ENCODE measurements at places on chromosomes 7 and 10.

DNA sequence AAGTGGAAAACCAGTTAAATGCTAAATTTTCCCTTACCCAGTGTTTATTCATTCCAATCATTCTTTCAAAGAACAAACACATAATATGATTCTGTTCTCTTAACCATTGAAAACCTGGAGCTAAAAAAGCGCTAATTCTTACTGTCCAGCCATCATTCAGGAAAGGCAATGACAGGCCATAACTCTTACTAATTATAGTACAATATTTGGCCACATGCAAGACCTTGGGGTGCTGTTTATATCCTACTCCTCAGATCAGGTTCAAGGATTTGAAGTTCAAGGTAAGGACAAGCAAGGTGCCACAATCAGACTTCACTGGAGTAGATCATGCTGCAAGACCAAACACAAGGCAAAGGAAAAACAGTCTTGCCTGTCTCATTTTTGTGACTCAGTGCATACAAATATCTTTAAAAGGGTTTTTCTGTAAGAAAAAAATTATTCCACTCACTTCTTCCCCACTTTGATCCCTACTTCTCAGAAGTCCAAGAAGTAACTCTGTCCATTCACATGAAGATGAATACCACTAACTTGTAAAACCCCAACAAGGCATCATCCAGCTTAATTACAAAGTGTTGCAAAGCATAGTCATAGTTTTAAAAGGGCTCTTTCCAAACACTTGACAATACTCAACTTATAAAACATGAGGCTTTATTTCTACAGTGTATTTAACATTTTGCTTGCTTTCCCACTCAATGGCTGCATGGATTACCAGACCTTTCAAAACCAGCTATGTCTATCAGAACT is 153.0 kb downstream of the DOCK4 start:
- DNase-seq = no peak

DNA sequence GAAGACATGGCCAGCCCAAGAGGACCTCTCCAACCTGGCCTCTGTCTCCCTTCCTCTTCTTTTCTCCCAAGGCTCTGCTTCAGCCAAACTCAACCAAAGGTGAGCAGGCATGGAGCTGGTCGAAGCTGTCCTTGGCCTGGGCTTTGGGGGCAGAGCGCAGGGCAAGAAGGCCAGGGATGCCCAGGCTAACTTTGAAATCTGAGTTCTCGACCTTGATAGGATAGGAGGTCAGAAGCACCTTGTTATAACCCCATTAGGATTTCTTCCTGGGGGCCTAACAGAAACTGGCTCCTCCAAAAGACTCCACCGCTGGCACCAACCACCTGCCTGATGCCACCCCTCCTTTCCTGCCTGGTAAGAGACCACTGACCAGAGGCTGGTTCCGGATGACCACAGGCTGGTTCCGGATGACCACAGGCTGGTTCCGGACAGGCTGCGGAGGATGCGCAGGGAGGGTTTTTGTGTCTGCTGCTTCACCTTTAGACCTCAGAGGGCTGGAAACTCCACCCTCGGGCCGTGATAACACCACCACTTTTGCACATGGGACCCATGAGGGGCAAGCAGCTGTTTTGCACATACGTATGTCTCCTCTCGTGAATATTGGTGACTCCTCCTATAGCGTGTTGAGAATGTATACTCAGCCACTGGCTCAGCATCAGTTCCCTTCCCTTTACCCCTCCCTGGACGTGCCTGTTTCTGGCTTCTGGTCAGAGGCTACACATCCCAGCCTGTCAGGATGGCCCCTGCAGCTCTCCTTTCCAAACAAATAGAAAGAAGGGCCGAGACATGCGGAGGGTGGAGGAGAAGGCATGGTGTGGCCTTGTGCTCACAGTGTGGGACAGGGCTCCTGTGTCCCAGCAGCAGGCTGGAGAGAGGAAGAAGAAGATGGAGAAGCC is 140.1 kb downstream of the DNAJB6 start:
- no peak for DNase-seq

- no peak for DNase-seq
Measured at GRCh38 chr7:158373476-158374133, 214.0 kb downstream of the PTPRN2 start.

DNA sequence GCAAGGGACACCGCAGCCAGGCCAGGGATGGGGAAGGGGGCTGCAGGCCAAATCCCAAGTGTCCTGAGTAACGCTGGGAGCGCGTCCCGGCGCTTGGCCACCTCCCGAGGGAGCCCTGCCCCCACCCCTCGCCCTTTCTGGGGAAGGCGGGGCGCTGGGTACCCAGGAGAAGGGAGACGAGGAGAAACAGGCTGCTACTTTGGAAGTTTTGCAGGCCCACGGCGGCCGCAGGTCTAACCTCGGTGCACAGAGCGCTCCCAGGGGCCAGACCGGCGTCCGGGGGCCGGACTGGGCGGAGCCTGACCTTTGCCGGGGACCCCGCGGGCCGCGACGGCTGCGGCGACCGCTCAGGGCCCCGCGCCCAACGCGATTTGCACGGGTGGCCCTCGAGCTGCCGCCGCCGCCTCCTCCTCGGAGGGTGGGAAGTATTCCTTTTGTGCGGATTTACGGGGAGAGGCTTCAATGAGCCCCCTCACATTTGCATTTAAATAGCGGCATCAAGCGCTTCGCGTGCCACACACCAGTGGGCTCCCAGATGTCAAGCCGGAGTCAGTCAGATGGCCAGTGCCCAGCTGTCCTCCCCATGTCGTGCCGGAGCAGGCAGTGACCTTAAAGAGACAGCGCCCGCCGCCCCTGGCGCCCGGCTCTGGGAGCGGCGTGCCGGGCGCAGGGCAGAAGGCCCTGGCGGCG is 3.0 kb upstream of the EBF3 start:
- no peak for DNase-seq

DNA sequence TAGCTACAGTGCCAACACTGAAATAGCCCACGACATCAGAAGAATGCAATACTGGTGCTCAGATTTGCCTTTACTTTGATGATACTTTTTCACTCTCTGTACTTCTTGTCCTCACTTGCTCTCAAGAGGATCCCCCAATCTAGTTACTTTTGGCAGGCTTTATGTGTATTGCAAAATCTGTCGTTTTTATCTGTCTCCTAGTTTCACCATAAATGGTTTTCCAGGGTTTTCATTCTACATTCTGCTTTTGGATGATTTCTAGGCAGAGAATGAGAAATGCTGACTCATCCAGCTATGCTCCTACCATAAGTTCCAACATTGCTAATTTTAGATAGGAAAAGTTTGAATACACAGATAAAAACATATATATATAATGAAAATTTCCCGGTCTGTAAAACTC is 659.5 kb upstream of the NRG3 start:
- no peak for DNase-seq

DNA sequence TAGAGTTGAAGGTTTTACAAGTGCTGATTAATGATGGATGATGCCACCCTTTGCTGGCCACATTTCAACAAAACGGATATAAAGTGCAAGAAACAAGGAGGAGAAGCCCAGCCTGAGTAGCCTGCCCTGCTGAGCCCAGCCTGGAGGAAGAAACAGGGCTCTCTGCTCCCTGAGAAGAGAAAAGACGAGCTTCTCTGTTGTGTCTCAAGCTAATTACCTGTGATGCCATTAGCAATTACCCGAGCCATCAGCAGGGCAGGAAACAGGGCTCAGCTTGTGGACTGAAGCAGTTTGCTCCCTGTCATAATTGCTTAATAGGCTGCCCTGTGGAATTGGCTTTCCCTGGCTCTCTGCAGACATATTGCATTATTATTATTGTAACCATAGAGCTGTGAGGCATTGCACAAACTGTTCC is 709.3 kb upstream of the AUTS2 start:
- DNase-seq = no peak

GRCh38 chr7:1360521-1360971 is 98.7 kb downstream of the MICALL2 start:
- DNase-seq = no peak
